ENCODE measurements at places on chromosomes 2 and 18.

DNA sequence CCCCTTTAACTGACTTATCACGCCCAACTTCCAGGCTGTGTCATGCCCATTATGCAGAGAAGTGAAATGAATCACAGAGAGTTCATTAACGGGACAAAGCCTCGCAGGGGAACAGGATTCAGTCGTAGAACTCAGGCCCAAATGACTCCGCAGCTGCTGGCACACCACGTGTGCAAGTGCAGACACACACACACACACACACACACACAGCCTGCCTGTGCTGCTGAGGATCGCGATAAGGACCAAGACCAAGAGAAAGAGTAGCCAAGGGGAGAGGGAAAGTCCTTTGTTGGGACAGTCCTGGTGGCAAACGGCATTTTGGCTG, 90.0 kb upstream of the TAF1B start:
- DNase-seq: peak; percentile 52

DNA sequence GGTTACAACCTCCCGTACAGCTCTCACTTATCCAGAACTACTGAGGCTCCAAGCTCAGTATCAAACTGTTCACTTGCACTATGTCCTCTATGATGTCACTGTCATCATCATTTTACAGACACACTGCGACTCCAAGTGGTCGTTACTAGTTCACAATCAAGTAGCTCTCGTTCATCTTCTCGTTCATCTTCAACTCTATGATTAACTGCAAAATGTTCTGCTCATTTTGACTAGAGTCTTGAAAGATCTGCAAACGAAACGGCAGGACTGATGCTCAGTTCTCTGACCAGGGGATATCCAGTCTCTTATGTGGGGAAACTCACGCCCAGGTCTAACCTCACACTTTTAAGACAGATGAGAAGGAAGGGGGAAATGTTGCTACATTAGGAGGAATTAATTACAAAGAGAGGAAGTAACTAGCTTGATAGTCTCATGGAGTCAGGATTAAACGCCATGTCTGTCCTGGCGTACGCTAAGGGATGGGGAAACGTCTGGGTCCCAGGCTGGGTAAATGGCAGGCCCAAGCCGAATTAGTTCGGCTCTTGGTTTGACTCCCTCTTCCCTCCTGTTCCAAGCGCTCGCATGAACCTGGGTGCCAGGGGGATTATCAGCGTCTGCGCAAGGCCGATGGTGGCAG, 794 bp upstream of the CHCHD5 start:
- no peak for DNase-seq

DNA sequence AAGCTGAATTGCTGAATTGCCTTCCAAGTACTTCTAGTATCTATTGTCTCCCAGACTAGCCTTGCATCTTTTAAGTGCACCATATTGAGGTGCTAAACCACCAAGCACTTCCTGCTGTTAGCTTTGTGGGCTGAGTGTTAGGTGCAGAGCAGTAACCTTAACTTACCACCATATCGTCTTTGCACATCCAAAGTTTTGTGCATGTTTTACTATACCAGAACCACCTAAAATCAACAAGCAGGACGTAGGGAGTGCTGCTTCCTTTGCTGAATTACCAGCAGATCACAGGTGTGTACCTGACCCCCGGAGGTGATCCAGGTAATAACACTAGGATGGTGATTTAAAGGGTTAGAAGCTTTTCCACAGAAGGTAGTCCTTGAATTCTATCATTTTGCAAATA, 359.9 kb upstream of the HNRNPA3 start:
- no peak for DNase-seq

GRCh38 chr2:157439824-157440186, 4.1 kb downstream of the CYTIP start:
- DNase-seq: peak; percentile 52

DNA sequence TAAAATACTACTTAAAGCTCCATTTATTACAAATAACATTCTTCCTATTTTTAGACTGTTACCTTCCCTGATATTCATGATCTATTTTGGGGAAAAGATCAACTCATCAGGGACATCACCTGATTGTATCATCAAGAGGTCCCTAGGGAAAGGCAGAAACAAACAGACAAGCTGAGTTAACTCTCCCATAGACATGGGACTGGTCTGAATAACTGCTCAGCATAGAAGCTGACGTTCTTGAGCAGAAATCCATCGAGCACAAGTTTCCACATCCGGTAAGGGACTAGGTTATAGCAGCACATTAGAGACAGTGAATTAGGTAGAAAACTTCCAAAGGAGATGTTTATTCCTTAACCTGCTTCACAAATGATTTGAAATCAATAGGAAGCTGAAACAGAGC, 1100.4 kb upstream of the SLC39A10 start:
- no peak for DNase-seq

GRCh38 chr18:21851327-21851961, 110.9 kb downstream of the MIB1 start:
- DNase-seq: no peak

GRCh38 chr2:122627388-122627787, 871.9 kb downstream of the TSN start:
- no peak for DNase-seq

DNA sequence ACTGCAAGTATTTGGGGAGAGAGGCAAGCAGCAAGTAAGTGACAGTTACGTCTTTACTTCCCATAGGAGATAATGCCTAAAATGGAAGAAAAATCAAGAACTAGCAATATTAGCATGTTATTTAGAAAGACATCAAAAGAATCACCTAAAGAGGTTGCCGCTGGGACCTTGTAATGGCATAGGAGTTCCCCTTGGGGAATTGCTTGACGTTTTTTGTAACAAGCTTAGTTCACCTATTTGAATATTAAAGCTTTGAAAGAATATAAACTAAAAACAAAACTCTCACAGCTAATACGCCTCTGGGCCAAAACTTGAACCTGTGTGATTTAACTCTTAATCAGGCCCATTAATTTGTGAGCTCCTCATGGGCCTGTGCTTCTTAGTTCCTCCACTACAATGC, 89.0 kb downstream of the AAK1 start:
- no peak for DNase-seq

DNA sequence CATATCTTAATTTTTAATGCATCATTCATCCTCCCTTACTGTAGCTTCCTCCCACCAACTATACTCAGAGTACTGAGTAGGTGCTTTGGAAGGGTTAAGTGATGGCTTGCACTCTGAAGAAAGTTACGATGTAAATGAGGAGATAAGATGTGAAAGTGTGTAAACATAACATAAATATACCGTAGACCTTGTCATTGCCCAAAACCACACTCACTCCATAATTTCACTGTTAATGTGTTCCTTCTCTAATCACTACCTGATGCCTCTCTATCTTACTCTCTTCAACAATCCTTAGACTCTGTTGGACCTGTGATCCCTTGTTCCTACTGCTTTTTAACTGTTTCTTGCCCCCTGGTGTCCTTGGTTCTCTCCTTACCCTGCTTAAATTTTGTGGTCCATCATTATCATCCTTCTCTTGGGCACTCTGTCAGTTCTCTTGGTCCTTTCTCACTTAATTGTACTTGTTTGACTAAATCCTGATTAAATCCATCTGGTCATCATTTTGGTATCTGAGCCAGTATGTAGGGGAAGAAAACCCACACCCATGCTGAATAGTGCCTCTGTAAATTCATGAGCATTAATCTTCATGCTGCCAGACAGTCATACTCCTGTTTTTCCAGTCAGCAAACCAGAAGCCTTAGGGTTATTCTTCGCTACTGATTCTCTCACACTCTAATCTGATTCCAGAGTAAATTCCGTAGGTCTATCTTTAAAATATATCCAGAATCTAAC, 45.0 kb downstream of the PMS1 start:
- no peak for DNase-seq

GRCh38 chr2:103435010-103435409, 673.2 kb downstream of the TMEM182 start:
- DNase-seq: no peak

GRCh38 chr18:11866764-11867163, 15.6 kb downstream of the CHMP1B start:
- DNase-seq: no peak

- no peak for DNase-seq
Observed at GRCh38 chr2:38171208-38171855, 95.4 kb upstream of the CYP1B1 start.
